ENCODE measurements at places on chromosomes 1 and 21.

DNA sequence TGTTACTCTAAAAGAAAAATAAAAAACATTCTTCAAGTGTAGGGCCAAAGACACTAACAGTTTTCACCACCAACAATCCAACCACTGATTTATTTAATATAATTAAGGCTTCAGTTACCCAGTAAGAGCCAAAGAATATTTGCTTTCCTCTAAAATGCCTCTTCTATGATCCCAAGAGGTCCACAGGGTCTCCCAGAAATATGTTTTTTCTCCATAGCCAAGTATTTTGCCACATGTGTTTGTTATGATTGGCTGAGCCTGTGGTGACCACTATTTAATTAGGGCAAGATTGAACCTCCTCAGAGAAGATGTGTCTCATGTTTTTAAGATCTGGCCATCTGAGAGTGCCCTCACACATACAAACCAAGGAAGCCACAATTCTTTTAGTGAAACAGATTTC lies 135.9 kb downstream of the TPR start:
- no peak for DNase-seq

DNA sequence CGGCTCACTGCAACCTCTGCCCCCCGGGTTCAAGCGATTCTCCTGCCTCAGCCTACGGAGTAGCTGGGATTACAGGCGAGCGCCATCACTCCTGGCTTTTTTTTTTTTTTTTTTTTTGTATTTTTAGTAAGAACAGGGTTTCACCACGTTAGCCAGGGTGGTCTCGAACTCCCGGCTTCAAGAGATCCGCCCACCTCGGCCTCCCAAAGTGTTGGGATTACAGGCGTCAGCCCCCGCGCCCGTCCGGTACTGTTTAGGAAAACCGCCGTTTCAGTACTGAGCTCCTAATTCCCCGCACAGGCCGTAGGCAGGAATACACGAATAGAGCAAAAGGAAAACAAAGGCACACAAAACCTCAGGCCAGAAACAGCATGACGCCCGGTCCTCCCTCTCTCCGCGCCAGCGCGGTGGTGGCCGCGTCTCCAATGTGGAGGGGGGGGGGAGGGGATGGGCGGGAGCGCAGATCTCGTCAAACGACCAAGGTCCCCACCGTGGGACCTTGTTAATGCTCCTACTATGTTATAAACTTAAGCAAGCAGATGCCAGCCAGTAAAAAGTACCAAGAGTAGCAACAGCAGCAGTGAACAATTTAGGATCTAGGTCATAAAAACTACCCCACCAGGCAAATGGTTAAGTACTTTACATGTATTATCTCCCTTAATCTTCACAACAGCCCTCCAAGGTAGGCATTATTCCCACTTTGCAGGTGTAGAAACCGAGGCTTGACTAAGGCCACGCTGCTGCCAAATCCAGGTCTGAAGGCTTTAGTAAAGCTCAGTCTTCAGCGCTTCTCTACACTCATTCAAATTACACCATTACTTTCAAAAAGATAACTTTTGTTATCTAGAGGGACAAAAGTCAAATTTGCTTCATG lies 648 bp upstream of the ADAR start:
- DNase-seq: no peak

- no peak for DNase-seq
These were observed 39.1 kb downstream of the IGSF3 start for GRCh38 chr1:116628448-116628847.

DNA sequence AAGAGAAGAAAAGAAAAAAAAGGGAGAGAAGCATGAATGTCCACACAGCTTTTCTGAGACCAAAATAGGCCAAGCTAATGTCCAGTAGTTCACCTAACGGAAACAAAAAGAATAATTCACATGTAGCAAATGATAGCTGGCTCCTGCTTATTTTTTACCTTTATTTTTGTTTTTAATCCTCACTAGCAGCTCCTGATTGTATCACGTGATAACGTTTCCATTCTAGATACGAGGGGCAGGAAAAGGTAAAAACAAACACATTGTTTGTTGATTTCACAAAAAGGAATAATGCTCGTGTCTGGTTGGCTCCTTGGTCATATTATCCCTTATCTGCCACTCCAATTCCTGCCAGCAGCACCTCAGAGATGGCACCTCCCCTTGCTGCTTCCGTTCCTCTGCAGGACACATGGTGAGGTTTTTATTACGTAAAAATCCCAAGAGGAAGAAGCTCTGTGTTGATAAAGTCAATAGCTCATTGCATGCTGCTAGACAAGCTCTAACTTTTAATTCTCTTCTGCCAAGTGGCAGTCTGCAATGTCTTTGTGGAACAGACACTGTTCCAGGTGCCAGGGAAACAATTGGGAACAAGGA lies 201.7 kb downstream of the CRB1 start:
- no peak for DNase-seq

DNA sequence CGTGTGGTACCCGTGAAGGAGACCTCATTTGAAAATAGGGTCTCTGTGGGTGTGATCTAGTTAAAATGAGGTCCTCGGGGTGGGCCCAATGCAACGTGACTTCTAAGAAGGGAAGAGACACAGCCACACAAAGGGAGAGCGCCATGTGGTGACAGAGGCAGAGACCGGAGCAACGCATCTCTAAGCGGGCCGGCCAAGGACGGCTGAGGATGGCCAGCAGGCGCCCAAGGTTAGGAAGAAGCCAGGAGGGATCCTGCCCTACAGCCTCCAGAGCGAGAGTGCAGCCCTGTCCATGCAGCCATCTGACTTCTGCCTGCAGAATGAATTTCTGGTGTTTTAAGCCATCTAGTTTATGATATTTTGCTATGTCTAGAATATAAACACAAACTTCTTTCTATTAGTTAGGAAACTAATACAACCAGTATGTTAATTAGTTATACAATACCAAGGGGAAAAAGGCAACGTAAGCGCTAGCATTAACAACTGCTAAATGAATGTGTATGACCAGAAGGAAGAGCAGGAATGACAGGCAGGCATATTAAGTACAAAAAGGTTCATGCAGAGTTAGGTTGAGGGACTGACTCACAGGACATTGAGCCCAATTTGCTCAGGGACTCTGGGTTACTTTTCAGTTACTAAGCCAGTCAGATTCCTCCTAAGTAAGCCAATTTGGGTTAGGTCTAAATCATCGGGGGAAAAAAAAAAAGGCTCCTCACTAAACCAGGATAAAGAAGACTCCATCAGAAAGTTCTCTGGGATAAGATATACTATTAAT lies 4.1 kb downstream of the CEP104 start:
- no peak for DNase-seq

DNA sequence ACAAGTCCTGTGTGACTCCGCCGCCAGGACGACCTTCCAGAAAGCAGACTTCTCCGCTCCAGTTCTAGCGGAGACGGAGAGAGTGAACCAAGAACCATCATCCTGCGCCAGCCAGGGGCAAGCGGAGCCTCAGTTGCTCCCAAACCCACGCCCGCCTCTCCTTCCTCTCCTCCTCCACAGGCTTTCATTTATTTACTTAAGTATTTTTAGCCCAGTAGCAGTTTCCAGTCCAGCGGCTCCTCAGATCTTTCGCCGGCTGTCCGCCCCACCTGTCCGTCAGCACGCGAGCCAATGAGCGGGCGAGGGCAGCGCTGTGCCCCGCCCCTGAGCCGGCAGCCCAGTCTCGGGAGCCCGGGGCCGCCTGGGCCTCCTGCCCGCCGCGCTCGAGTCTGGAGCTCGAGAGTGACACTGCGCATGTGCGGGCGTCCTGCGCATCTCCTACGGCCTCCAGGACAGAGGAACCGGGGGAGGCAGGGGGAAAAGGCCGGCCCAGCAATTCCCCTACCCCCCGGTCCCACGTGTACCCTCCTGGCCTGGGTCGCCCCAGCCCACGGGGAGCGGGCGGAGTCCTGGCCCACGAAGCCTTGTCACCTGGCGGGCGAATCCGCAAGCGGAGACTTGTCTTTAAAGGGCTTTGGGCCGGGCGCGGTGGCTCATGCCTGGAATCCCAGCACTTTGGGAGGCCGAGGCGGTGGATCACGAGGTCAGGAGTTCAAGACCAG lies at the start of gene FALEC:
FALEC (plus strand) TSS at position 425 of the 722 bp plus-strand sequence.
- DNase-seq: peak; percentile 80

DNA sequence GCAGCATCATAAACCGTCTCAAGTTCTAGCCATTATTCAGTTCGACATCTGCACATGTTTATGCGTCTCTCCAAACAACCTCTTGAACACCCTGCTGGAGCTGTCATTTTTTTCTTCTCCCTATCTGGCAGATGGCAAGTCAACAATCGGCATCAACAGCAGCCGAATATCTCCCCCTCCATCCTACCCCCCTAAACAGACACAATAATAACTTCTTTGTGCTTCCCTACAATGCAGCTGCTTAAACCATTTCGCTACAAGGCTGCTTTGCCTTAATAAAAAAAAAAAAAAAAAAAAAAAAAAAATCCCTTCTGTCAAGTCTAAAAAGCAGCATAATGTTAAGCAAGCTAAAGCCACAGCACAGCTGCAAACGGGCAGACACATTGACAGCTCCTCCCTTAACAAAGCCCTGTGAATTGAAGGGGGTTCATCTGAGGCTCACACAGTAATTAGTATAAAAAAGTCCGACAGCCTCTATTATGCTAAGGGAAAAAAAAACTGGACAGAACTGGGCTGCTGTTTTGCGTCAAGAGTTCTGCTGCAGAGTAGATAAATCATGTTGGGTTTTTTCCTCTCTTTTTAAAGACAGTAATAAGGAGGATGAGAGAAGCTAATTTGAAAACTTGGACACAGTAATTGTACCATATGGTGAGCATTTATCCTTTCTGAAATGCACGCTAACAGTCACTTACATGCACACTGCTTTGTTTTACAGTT lies 136.4 kb downstream of the AKT3 start:
- DNase-seq: no peak

- no peak for DNase-seq
These were observed 7.7 kb downstream of the IGSF8 start for GRCh38 chr1:160090760-160091159.

DNA sequence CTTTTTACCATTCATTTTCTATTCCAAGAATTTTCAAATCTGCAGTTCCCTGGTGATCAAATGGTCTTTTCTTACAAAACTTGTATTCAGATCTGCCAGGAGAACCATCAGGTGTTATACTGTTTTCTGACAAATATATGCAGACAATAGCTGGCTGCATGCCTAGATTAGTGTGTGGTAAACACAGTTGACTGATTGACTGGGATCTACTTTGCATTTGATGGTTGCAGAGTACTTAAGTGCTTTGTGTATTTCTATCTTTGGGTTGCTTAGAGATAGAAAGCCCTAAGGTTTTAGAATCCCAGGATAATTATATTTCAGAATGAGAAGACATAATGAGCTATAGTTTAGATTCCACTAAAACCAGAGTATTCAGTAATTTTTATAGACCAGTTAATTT lies 102.0 kb upstream of the CHODL start:
- DNase-seq: no peak

- no peak for DNase-seq
These were observed 12.0 kb downstream of the TRPM2 start for GRCh38 chr21:44365251-44365966.

GRCh38 chr1:37186246-37186756 lies 152.0 kb upstream of the GRIK3 start:
- no peak for DNase-seq

- DNase-seq: no peak
These were observed 14.7 kb downstream of the MDM4 start for GRCh38 chr1:204530932-204531331.

DNA sequence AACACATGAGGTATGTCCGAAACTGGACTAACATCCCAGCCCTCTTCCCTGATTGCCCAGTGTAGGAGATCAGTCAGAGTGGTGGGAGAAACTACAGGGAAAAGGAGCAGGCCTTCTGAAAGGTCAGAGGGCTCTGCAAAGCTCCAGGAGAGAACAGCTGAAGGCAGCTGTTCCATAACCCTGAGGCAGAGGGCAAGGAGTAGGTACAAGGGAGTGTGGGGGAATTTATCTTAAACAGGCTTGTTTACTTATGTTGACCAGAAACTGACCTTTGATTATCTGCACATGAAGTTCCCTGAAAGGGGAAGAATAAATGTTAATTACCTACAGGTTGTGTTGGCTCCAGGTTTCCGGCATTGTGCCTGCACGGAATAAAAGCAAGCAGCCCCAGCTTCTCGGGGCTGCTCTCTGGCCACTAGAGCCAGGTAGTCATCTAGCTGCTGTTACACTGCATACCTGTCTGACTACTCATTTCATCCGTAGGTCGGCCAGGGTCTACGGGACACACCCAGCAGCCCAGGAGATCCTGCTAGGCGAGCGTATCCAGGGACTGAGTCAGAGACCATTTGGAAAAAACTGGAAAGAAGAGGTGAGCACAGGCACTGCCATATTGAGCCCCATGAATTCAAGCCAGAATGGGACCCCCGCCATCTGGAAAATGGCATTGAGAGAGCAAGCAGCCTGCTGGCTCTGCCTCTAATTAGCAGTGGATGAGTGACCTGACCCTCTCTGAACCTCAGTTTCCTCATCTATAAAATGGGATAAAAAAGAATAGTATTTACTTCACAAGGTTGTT lies 14.9 kb upstream of the PAQR7 start:
- DNase-seq: no peak

DNA sequence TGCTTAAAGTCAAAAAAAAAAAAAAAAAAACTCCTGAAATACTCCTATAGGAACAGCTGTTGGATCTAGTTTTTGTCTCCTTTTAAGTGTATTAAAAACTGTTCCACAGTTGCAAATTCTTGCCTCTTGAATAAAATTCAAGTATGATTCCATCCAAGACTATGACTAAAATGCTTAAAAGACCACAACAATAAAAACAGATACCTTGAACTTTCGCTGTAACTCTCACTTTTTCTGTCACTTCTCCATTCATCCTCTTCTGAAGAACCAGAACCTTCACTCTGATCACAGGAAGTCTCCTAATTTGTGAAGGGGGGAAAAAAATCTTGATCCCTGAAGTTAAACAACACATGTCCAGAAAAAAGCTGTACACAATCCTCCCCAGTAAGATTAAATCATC lies 55.0 kb upstream of the PSMG1 start:
- DNase-seq: no peak

- no peak for DNase-seq
These were observed 74.2 kb upstream of the NGF start for GRCh38 chr1:115412286-115412685.

GRCh38 chr1:56081173-56081572 lies 498.2 kb downstream of the PLPP3 start:
- no peak for DNase-seq

DNA sequence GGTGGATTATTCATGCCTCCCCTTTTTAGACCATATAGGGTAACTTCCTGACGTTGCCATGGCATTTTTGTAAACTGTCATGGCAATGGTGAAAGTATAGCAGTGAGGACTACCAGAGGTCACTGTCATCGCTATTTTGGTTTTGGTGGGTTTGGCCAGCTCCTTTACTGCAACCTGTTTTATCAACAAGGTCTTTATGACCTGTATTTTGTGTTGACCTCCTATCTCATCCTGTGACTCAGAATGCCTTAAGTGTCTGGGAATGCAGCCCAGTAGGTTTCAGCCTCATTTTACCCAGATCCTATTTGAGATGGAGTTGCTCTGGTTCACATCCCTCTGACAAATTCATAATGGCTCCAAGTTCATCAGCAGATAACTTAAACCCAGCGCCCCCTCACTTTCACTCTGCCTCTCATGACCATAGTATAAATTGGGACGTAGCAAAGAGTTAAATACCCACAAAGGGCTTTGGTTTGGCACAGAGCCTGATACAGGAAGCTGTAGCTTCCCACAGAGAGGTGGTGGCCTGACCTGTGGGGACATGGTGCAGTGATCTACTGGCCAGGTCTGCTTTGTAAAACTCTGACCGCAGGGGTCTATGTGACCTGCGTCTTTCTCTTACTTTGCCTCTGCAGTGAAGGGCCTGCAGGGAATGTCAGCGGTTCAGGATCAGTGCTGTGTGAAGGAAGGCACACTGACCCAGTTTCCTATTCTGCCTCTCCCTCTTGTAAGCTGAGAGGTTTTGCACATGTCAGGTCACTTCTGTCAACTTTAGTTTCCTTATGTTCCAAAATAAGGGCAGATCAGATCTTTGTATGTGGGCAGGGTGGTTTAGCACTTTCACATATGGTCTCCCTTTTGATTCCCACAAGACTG lies 78.1 kb upstream of the ZNF644 start:
- no peak for DNase-seq
